ENCODE measurements at places on chromosomes 2 and 18.

- peaks cover 37% of the 10 kb centered on the region for H3K4me1 ChIP-seq
- no peaks in the 10 kb centered on the region for H3K36me3 ChIP-seq
- peak; percentile 9 for DNase-seq
- H3K27me3 ChIP-seq, result no peaks in the 10 kb centered on the region
- no peak overlapping the region for H3K27ac ChIP-seq
- peak overlapping the region; percentile 95 for H3K4me3 ChIP-seq
Measured at GRCh38 chr2:226797989-226798421, 1.6 kb downstream of the IRS1 start.

- no peaks in the 10 kb centered on the region for H3K27me3 ChIP-seq
- peak; percentile 84 for DNase-seq
- peaks cover 41% of the 10 kb centered on the region for H3K4me1 ChIP-seq
- peak overlapping the region; percentile 73 for H3K27ac ChIP-seq
- H3K36me3 ChIP-seq, result peaks cover 16% of the 10 kb centered on the region
Measured at GRCh38 chr18:3454365-3455089, 4.6 kb downstream of the TGIF1 start.

DNA sequence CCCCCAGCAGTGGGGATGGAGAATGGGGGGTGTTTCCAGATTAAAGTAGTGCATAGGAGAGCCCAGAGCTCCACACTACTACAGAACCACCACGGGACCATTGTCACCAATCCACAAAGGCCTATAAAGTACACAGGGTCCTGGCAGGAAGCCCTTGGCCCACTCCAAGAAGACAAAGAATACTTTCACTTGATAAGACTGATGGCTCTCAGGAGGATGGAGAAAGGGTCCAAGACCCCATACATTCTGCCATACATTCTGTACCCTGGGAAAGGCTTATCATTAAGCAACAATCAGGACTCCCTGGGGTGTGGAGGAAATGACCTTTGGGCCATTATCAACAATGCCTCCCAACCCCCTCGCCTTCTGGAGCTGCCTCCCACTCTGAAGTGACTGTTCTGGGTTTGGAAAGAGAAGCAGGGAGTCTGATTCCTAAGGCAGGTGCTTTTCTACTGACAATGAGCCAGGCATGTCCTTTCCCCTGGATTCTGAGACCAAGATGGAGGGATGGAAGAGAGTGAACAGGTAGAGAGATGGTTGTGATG, 85.4 kb downstream of the XDH start:
- H3K4me1 ChIP-seq, result no peaks in the 10 kb centered on the region
- H3K36me3 ChIP-seq, result no peaks in the 10 kb centered on the region
- H3K27me3 ChIP-seq, result no peaks in the 10 kb centered on the region
- H3K4me3 ChIP-seq, result no peak overlapping the region
- H3K27ac ChIP-seq, result no peak overlapping the region

DNA sequence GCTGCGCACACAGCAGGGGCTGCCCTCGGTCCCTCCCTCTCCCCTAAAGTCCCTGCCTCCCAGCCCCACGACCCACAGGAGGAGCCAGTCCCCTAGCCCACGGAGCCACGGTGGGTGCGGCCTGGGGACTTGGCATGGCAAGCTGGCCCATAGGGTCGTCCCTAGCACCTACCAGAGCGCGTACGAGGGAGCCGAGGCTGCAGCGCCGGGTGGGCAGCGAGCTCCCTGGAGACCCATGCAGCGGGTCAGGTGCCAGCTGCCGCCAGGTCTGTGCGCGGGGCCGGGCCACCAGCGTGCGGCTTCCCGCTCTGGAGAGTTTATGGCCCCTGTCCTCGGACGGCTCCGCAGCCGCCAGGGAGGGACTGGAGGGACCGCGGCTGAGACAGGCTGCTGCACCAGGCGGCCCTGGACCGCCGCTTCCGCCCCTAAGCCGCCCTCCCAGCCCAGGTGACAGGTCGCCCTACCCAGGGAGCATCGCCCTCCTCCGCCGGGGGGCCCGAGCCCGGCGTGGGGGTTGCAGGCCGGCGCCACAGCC, 273.6 kb downstream of the CCDC74A start:
- H3K4me3 ChIP-seq, result peak overlapping the region; percentile 75
- H3K36me3 ChIP-seq, result no peaks in the 10 kb centered on the region
- H3K27me3 ChIP-seq, result peaks cover 16% of the 10 kb centered on the region
- no peak overlapping the region for H3K27ac ChIP-seq
- DNase-seq, result peak; percentile 11

- H3K4me1 ChIP-seq, result 0 out of 2 replicates have a peak, but pooled peaks cover 4% of the 10 kb centered on the region
- no peak overlapping the region for H3K27ac ChIP-seq
- no peaks in the 10 kb centered on the region for H3K36me3 ChIP-seq
- no peaks in the 10 kb centered on the region for H3K27me3 ChIP-seq
- DNase-seq, result no peak
Measured at GRCh38 chr2:99956232-99957030, 186.0 kb downstream of the AFF3 start.

GRCh38 chr2:236164925-236165841, 3.0 kb downstream of the GBX2 start:
- H3K4me3 ChIP-seq, result peak overlapping the region; percentile 69
- peaks cover 65% of the 10 kb centered on the region for H3K4me1 ChIP-seq
- H3K36me3 ChIP-seq, result no peaks in the 10 kb centered on the region
- peaks cover 100% of the 10 kb centered on the region for H3K27me3 ChIP-seq

GRCh38 chr2:37865640-37866039, 59.4 kb upstream of the RMDN2 start:
- no peaks in the 10 kb centered on the region for H3K4me1 ChIP-seq
- H3K27ac ChIP-seq, result no peak overlapping the region
- no peaks in the 10 kb centered on the region for H3K36me3 ChIP-seq
- DNase-seq, result no peak

DNA sequence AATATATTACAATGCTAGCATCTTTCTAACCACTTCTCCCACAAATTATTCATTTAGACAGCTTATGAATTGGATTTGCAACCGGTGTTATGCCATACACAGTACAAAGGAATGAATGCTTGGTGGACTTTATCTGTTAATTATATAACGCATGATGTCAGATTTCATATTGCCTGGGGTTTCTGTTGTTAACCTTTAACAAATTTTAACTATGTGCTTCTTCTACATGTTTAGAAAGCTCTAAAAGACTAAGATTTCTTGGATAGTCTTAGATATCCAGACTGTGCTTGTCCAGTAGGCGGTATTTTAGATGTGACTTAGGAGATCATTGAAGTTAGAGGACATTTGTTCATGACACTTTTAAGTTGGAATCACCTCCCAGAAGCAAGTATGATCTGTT, 976.3 kb downstream of the TMEM182 start:
- no peak overlapping the region for H3K27ac ChIP-seq
- H3K4me3 ChIP-seq, result no peak overlapping the region
- no peaks in the 10 kb centered on the region for H3K36me3 ChIP-seq

DNA sequence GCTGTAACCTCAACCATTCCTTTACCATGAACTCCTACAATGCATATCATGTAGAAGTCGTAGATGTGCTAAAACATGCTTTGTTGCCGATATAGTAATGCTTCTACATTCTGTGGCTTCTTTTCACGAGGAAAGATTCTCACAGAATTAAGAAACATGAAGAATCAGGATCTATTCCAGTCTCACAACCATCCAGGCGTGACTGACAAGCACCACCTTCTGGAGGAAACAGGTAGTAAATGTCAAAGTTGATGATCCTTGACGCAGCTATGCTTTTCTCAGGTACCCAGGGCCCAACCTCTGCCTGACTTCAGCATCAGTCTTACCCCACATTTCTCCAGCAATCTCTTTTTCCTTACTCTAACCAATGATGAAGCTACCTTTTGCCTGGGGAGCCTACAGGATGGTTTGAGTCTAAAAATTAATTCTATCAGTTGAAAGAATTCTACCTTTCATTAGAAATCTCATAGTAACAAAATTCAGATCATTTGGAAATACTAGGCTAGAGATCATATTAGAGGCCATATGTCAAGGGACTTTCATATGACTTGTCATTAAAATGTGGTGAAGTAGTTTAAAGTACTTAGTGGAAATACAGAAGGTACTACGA, 123.3 kb upstream of the RND3 start:
- no peak overlapping the region for H3K4me3 ChIP-seq
- DNase-seq, result peak; percentile 78
- no peaks in the 10 kb centered on the region for H3K27me3 ChIP-seq

DNA sequence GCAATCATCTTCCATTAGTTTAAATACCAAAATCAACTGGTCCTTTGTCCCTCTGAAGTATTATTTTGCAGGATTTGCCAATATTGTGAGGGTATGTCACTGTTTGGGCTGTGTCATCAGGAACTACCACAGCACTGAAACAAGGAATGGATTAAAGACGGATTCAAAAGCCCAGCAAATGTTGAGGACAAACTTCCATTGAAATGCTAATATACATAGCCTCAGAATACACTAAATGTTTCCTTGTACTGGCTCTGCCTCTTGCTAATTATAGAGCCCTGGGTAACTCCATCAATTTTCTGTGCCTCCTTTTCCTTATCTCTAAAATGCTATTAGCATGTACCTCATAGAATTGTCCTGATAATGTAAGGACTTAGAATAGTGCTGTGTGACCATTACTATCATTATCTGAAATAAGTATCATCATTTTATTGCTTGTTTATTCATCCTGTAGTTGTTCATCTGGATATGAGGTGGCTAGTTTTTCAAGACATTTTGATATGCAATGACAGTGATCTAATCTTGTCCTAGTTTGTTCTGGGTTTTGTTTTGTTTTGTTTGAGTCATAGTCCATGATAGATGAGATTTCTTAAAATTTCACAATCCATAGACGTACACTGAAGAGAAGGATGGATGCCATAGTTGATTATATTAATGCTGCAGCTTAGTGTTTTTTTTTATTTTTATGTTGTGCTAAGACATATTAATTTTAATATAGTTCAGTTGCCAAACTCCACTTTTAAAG, 333.4 kb upstream of the KCNH7 start:
- H3K4me3 ChIP-seq, result no peak overlapping the region
- DNase-seq, result peak; percentile 57

GRCh38 chr2:218832520-218832919, 917 bp upstream of the PRKAG3 start:
- H3K27ac ChIP-seq, result no peak overlapping the region
- no peaks in the 10 kb centered on the region for H3K27me3 ChIP-seq
- no peak overlapping the region for H3K4me3 ChIP-seq
- no peaks in the 10 kb centered on the region for H3K4me1 ChIP-seq
- no peaks in the 10 kb centered on the region for H3K36me3 ChIP-seq

GRCh38 chr18:46736135-46736534, 20.7 kb downstream of the ST8SIA5 start:
- no peaks in the 10 kb centered on the region for H3K4me1 ChIP-seq
- H3K4me3 ChIP-seq, result no peak overlapping the region
- H3K27me3 ChIP-seq, result no peaks in the 10 kb centered on the region
- H3K36me3 ChIP-seq, result no peaks in the 10 kb centered on the region

DNA sequence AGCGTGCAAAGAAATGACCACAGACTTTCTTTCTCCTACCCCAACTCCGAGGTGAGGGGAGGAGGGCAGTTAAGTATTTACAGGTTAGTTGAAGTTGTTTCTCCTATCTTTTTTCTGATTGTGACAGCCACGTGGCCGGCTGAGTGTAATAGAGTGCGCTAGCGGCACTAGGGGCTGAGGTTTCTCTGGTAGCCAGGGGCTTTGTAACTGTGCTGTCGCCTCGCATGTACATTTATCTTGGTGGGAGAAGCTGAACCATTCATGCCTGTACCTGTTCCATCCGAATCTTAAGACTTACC, 214.1 kb upstream of the STON1 start:
- H3K27ac ChIP-seq, result peak overlapping the region; percentile 57
- H3K27me3 ChIP-seq, result no peaks in the 10 kb centered on the region

GRCh38 chr2:24403168-24403831, 43.0 kb upstream of the ITSN2 start:
- no peaks in the 10 kb centered on the region for H3K4me1 ChIP-seq
- H3K27ac ChIP-seq, result no peak overlapping the region
- H3K36me3 ChIP-seq, result no peaks in the 10 kb centered on the region

DNA sequence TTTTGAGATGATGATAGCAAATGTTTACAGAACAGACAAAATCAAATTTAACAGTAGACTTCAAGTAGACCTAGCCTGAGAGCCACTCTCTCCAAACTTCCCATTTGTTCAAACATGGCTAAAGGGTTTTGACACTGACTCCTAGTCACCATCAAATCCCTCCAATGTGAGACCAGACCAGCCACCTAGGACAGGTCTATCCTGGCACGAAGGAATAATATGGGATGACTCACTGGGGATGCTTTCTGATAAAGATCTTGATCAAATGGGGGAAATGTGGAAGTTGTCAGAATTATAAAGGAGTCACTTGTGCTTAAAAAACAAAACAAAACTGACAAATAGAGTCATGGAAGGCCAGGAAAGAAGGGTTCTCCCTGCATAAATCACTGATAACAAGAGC, 95.7 kb downstream of the EDAR start:
- H3K36me3 ChIP-seq, result no peaks in the 10 kb centered on the region
- no peak overlapping the region for H3K4me3 ChIP-seq
- H3K27ac ChIP-seq, result no peak overlapping the region
- H3K27me3 ChIP-seq, result no peaks in the 10 kb centered on the region
- H3K4me1 ChIP-seq, result no peaks in the 10 kb centered on the region

DNA sequence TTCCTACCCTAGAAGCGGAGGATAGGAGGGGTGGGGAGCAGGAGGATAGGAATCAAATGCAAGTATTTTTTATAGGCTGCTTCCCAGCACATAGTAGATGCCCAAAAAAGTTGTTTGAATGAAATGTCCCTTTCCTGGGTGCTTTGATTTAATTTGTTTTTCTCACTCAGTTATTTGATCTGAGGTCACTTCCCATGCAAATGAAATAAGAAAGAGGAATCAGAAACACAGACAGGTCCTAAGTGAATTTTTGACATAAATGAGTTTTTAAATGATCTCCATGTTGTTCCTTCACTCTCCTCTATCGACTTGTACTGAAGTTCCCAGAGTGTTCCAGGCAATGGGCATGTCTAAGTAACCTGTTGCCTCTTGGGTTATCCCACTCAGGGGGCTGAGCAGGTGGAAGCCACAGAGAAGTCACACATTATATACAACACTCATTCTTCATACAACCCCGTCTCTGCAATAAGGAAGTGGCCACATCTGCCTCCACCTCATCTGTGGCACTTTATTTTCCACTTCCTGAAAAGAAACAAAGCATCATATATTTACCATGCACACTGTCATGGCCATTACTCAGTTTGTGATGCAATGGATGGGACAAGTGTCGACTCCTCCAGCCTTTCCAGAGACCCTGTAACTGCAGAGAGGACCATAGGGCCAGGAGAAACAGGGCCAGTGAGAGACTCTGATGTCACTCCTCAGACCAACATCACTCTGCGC, 81.9 kb upstream of the ZNF397 start:
- no peak overlapping the region for H3K27ac ChIP-seq
- no peaks in the 10 kb centered on the region for H3K27me3 ChIP-seq
- no peak for DNase-seq
- H3K4me3 ChIP-seq, result no peak overlapping the region
- peaks cover 24% of the 10 kb centered on the region for H3K4me1 ChIP-seq

DNA sequence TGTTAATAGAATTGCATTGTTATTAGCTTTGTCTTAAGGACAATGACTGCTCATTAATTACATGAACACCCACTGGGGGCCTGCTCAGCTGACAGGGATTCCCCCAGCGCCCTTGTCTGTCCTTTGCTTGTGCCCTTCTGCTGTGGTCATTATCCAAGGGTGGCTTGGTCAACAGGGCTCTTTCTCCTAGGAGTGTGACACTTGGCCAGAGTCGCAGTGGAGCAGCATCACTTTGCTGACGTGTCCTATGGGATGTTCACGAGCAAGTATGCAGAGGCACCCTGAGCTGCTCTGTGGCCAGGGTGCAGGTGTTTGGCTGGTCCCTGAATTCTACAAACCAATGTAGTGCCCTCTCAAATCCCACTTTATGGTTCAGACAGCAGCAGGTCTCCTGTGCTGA, 46.0 kb downstream of the PTGR3 start:
- H3K27me3 ChIP-seq, result no peaks in the 10 kb centered on the region
- H3K36me3 ChIP-seq, result no peaks in the 10 kb centered on the region
- no peak for DNase-seq
